Epithelial cell of esophagus (primary cell): ENCODE measurements at places on chromosomes 11 and 22.

- DNase-seq: no peak
Measured at GRCh38 chr11:35852056-35852455, 91.8 kb upstream of the LDLRAD3 start.

DNA sequence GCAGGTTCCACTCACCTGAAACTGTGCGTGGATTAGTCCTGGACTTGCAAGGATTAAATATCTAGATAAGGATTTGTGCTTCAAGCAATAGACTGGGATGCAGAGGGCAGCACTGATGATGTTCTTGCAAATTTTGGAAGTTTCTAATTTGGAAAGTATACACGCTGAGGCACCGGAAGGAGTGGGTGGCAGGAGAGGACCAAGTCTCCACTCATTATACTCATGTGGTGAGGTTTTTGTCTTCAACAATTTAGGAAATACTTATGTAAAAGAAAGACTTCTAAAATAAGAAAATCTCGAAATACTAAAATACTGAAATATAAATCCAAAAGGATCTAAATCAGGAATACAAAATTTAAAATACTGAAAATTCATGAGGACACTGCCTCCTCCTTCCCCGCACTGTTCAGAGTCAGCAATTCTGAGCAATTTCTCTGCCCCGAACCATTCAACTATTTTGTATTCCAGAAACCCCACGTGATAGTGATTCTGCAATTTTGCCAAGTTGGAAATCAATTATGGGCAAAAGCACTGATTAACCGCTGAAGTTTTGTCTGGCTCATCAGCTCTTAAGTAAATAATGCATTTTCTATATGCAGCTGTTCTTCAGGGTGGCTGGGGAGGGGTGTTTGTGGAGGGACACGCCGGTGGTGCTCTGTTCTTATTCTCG, 47.0 kb upstream of the CLMP start:
- no peak for DNase-seq

DNA sequence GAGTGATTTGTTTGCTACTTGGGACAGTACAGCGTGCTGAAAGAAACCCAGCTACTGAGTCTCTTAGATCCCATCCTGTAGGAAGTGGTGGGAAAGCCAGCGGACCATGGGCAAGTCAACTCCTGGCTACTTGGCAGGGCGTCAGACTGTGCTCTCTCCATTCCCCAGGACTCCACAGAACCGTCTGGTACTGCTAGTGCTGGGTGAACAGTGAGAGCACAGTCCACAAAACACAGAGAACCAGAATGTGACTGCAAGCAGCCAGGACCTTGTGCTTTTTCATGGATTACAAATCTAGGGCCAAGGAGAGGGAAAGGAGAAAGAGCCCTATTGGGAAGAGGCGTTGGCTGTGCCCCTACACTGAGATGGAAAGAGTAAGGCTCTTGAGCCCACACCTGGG, 10.2 kb downstream of the BID start:
- DNase-seq: no peak

DNA sequence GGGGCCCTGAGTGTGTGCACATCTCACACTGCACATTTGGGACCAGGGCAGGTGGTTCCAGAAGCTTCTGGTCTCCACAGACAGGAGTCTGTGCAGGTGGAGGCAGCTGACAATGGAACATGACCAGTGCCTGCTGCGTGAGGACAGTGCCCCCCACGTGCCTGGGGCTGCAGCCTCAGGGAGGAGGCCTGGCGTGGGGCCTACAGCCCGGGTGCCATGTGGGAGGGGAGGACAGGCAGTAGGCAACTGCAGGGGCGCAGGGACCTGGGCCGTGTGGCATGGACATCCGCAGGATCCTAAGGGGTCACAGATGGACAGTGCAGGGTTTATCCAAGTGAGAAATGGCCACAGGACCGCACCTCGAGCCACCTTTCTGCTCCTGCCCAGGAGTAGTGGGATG, 28.8 kb downstream of the TSPAN4 start:
- no peak for DNase-seq

DNA sequence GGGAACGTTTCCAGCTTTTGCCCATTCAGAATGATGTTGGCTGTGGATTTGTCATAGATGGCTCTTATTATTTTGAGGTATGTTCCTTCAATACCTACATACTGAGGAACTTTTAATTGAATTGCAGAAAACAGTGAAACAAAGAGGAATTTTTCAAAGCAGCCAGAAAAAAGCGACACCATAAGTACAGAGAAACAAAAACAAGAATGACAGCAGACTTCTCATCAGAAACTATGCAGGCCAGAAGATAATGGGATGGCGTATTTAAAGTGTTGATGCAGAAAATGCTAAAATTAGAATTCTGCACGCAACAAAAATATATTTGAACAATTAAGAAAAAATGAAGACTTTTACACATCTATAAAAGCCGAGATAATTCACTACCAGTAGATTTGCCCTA, 95.4 kb upstream of the TIMP3 start:
- no peak for DNase-seq

DNA sequence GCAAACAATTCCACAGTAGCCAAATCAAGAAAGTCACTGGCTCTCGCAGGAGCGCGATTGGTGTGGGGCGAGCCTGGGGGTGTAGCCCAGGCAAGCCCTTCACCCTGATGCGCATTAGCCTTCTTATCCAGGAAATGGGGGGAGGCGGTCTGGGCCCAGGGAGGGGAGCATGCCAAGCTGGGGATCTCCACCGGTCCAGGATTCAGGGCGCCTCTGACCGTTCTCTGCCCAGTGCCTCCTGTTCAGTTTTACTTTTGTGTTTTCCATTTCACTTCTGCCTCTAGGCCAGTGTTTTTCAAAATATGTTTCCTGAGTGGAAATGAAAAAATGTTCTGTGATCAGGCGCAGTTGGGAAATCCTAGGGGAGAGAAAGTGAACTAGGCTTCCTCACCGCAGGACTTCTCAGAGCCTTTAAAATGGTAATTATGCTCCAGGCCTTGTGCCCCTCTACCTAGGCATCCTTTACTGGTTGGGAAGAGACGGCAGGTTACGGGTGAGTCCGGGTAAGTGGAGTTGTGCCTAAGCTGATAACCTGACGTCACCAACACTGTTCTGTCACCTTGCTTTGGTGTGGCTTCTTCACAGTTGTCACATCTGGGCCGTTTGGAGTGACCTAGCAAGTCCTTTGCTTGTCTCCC, 18.4 kb downstream of the LRP5 start:
- DNase-seq: no peak

DNA sequence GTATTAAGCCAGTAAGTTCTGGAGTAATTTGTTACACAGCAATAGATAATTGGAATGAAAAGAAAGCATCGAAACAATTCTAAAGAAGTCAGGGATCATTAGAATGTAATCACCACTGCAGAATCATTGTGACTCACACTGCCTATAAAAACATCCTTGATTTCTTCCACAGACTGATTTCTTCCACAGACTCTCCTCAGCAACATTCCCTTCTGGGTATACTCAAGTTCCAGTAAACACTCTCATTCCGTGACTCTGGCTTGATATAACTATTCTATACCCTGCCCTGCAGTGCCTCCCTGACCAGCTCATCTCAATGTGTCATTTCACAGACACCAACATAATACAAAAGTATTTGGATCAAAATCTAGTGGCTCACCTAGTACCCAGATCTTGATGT, 120.5 kb downstream of the BBOX1 start:
- DNase-seq: peak; percentile 34

DNA sequence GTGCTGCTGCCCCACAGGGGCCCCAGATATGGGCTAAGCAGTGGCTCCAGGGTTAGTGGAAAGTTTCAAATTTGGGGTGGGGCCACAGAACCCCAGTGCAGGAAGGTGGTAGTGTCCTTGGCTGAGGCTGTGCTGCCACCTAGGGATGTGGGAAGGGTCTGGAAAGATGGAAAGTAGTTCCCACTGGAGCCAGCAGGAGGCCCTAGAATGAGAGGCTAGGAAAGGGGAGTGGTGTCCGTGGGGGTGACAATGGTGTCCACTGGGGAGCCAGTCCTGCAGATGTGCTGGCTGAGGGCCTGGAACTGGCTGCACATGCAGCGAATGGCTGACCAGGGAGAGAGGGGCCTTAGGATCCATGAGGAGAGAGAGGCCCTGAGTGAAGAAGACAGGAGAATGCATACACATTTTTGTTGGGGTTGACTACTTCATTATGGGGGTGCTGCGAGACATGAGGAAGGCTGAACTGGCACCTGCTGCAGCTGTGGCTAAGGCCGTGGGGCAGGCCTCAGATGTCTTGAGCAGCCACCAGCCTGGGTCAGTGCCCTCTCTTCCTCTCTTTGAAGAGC, 21.1 kb downstream of the RFPL3 start:
- peak; percentile 51 for DNase-seq

DNA sequence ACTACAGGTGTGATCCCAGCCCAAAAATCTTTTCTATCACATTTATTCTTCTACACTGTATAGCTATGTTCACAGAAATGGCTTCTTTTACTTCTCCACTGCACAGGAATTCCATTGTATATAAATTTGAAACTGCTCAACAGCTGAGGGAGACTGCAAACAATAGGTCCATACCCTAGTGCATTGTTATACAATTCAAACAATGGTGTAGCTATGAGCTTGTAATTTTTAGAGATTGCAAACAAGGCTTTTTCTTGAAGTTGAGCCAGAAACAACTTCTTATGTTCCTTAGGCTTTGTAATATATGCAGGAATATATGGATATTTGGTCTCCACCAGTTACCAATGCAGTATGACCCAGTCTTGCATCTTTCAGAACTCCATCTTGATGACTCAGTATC, 19.5 kb upstream of the SIK3 start:
- no peak for DNase-seq

- DNase-seq: no peak
Measured at GRCh38 chr11:112266410-112266778, 5.7 kb upstream of the PLET1 start.

GRCh38 chr22:29848111-29848510, 10.0 kb upstream of the ASCC2 start:
- no peak for DNase-seq

DNA sequence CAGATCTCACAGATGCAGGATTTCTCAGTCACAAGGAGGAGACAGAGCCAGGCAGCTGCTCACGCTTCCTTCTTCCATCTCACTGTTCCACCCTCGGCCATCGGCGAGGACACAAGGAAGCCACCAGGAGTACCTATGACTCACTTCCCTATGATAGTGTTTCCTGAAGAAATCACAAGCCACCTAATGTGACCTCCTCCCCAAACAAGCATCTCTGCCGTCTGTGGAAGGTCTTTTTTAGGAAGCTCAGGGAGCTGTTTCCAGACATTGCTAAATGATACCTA, 672.7 kb downstream of the TBC1D22A start:
- no peak for DNase-seq

- no peak for DNase-seq
Measured at GRCh38 chr11:64764753-64765152, 5.0 kb upstream of the PYGM start.

DNA sequence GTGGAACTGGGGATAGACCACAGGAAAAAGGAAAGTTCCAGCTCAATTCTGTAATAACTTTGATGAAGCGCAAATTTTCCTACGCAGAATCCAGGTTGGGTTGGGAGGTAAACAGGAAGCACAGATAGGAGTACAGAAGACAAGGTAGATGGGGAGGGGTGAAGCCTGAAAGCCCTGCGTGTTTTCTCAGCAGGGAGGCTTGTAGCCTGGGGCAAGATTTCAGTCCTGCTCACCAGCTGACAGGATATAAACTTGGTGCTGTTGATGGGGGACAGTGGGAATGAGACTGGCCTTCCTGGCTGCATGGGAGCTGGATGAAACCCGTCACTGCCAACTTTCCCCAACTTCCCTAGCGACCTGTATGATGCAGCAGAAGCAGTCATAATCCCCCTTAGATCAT, 114.9 kb downstream of the ARHGAP32 start:
- DNase-seq: peak; percentile 17

DNA sequence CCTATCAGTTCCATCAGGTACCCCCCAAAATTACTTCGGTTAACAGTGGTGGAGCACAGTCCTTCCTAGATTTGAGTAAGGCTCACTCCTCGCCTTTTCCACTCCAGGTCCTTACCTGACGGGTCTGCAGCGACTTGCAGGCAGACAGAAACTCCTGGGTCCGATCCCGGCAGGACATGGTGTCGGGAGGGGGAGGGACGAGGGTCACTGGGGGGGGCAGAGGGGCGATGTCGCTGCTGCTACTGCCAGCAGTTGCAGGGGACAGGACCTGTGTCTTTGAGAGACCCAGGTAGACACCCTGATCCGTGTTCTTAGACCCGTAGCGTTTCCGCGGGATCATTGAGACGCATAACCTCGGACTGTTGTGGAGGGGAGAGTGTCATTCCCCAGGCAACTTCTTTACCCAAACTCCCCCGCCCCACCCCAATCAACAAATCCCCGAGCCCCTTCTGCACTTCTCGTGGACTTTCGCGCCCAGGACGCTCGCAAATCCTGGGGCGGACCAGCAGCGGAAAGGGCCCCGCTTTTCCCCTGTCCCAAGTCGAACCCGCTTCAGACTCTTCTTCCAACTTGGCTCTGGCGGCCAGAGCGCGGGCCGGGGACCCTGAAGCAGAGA, 839 bp downstream of the STX5 start:
- peak; percentile 43 for DNase-seq

- no peak for DNase-seq
Measured at GRCh38 chr11:96318850-96319249, 24.1 kb downstream of the MAML2 start.

- DNase-seq: peak; percentile 92
Measured at GRCh38 chr11:61971248-61972111, 4.0 kb upstream of the FTH1 start.

DNA sequence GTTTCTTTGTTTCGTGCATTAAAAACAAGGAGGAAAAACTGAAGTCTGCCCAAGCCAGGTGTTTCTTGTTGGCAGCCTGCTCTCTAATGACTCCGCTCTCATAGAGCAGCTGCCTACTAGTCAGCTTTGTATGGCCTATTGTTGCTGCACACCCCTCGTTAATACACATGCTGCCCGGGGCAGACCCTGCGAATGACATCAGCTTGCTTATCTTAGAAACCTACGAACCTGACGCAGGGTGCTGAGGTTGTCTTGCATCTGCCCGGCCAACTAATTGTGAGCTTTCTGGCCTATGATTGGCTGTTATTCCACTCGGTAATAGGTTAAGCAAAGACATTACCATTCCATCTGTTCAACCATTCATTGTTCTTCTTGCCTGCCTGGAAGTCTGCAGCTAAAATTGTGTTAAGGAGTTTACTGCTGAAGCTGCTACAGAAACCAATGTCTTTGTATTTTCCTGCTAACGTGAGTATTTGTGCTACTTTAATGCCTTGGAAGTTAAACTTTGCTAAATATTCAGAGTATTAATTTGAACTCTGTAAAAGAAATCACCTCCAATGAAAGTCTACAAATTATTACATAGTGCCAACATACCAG, 37.5 kb downstream of the ZC3H12C start:
- peak; percentile 82 for DNase-seq

- peak; percentile 85 for DNase-seq
Measured at GRCh38 chr11:119509969-119510401, 87.0 kb upstream of the THY1 start.
